ENCODE measurements at places on chromosomes 16 and 17.

DNA sequence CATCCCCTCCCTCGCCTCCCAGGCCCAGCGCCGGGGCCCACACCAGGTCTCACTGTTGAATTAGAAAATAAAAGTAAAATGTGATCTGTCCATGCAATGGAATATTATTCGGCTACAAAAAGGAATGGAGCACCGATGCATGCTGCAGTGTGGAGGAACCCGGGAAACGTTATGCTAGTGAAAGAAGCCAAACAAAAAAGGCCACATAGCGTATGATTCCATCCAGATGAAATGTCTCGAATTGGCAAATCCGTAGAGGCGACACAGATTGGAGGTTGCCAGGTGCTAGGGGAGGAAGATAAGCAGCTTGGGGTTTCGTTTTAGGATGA, 972 bp upstream of the ADCY9 start:
- no peak for DNase-seq

DNA sequence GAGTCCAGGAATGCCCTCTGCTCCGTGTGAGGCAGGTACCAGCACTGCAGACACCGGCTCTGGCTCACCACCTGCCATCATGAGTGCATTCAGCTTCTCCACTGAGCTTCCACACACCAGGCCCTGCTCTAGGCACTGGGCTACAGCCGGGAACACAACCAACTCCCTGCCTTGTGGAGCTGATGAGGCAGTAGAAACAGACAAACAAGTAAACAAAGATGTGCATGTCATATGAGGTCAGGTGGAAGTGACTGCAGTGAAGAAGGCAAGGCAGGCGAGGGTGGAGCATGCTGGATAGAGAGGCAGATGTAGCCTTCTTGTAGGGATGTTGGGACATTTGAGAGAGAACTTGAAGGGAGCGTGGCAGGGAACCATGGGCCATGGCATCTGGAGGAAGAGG, 5.0 kb downstream of the NLRC5 start:
- DNase-seq, result no peak

- DNase-seq, result peak; percentile 28
Observed at GRCh38 chr17:43701318-43701743, 39.6 kb upstream of the MEOX1 start.

DNA sequence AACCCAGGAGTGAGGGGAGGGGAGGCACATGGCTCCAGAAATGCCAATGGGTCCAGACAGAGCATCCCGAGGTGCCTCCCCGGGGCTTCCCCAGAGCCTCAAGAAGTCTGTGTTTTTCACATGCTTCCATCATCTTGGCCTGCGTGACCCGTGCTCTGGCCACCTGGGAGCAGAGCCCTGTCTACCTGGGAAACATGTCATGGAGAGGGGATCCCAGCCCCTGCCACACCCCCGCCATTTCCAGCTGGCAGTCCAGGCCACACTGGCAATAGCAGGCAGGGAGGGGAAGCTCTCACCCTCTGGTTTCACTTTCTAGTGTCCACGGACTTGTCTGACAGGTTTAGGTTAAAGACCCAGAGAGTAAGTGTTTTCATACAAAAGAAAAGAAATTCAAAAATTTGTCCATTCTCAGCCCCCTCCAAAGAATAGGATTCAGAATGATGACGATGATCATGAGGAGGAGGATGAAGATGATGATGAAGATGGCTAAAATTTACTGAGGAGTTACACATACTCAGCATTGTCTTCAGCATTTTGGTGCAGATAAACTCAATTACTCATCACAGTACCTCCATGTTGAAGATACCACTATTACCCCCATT, 9.0 kb downstream of the SMIM5 start:
- peak; percentile 60 for DNase-seq

- no peak for DNase-seq
Observed at GRCh38 chr17:31446195-31446967, 54.9 kb downstream of the RAB11FIP4 start.

GRCh38 chr16:67260426-67261063, 11.8 kb downstream of the SLC9A5 start:
- peak; percentile 61 for DNase-seq

DNA sequence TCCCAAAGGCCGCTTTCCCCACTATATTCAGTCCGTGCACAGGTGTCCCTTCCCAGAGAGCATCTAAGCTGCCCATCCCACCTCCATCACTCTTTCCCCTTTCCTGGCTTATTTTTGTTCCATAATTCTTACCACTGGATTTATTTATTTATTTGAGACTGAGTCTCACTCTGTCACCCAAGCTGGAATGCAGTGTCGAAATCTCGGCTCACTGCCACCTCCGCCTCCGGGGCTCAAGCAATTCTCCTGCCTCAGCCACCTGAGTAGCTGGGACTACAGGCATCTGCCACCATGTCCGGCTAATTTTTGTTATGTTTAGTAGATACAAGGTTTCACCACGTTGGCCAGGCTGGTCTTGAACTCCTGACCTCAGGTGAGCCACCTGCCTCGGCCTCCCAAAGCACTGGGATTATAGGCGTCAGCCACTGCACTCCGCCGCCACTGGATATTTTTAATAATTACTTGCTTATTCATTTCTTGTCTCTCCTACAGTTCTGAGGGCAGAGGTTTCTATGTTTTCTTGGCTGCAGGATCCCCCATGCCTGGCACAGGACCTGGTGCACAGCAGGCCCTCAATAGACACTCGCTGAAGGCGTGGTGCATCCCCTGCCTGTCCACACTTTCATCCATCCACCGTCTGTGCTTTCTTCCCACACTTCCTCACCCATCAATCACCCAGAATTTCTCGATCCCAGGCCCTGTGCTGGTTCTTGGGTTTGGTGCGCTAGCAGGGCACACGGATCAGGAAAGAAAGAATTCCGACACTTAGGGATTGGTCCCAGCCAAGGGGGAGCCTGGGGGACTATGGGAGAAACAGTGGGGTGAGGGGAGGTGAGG, 9.9 kb upstream of the ADGRG1 start:
- DNase-seq, result no peak

DNA sequence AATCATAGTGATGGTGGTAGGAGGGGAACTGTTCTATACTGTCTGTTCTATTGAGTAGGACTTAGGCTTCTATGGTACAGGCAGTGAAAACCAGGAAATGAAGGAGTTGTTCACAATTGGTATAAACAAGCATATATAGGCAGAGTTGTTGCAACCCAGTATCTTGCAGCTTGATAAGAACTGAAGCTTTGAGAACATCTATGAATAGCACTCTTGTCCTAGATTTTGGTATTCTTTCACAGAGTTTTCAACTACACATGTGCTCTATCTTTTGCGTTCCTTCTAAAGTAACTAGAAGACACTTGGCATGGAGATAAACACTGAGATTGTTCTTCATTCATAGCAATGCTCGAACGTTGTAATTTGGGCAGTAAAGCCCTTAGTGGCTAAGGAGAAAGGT, 91.8 kb downstream of the KCNJ2 start:
- no peak for DNase-seq

GRCh38 chr17:41738801-41739112, 4.3 kb upstream of the HAP1 start:
- DNase-seq, result no peak

GRCh38 chr16:3036726-3037315, at the start of gene BICDL2:
Gene BICDL2 (minus strand): TSS chr16:3036944. CDS start chr16:3035496, 1,448 bp downstream.
- DNase-seq, result peak; percentile 83

DNA sequence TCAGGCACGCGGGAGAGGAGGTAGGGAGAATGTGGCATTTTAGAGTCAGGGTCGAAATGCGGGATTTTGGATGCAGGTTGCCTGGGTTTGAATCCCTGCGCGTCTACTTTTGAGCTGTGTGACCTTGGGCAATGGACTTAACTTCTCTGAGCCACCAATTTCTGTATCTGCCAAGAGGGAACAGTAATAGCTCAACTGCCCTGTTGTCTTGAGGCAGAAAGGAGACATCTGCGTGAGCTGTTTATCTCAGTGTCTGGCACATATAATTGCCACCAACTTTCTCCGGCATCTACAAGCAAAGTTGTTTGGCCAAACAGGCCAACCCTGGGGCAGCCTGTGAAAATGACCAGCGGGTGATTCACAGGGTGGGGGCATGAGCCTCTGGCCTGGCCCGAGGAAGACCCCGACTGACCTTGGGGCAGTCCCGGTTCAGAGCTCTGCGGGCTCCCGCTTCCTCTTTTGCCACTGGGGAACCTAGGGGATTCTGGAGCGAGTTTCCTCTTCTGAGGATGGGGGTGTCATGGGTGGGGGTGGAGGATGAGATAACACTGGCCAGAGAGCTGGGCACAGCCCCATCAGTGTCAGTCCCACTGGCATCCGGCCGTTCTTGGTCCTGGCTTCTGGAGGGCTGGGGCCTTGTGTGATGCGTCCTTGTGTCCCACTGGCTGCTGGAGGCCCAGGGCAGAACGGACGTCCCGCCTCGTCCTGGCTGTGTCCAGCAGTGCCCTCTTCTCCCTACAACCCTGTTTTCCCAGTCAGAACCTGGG, 1.3 kb downstream of the SNN start:
- no peak for DNase-seq

DNA sequence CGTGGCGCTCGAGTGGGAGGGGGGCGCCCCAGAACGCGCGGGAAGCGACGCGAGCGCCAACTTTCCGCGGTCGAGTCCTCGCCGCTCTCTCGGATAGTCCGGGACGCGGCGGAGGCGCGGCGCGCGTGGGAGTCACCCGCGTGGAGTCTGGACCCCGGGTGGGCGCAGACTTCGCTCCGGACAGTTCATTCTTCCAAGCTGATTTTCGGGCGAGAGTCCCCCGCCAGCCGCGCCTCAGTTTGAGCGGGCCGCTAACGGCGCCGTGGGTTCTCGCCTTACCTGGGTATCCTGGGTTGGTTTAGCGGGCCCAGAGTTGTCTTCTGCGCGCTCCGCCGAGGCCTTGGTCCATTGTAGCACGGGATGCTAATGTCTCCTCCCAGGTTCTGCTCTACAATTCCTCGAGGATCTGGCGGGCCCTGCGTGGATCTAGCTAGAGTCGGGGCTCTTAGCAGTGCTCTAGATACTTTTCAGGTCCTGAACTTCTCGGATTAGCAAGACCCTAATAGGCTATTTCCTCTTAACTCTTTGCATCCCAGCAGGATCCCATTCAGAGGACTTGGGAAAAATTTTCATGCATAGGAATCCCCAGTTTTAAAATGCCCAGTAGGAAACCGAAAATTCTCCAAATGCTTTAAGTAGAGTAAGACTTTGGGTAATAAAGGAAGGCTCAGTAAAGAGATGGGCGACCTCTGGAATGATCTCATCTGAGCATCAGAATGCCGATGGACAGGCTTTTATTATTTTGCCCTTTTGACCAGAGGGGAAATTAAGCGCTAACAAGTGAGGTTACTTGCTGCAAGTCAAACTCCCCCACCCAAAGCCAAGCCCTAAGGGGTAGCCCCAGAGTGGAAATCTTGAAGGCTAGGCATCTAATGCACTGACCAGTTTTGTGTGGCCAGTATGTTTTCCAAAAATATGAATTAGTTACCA, 537 bp upstream of the GJC1 start:
- peak; percentile 52 for DNase-seq

DNA sequence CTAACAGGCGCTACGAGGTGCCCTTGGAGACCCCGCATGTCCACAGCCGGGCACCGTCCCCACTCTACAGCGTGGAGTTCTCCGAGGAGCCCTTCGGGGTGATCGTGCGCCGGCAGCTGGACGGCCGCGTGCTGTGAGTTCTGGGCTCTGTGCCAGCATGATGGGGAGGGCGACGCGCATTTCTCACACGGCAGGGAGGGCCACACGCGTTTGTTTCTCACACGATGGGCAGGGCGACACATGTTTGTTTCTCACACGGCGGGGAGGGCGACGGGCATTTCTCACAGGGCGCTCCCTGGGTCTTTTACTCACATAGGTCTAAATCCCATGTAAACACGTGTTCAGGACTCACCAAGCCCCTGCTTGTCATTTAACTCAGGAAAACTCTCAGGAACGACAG, 4.4 kb downstream of the GAA start:
- peak; percentile 77 for DNase-seq

- peak; percentile 1 for DNase-seq
Observed at GRCh38 chr17:57356153-57356718, 99.9 kb downstream of the MSI2 start.

GRCh38 chr16:17414421-17414820, 56.3 kb downstream of the XYLT1 start:
- no peak for DNase-seq

GRCh38 chr16:69711115-69711740, 15.1 kb downstream of the NQO1 start:
- DNase-seq, result peak; percentile 66

DNA sequence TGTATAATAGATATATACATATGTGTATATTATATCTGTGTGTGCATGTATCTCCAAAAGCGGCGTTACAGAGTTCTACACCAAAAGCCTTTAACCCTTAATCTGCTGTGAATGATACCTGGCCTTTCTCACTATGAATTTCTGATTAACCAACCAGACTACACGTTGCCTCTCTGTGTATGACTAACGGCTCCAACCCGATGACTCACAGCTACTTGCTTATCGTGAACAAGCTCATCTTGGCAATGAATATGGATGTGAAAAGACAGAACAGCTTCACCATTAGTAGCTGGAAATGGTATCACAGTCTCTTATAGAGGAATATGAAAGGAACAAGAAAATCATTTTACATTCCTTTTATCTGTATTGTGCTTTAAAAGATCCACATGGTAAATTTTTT, 23.8 kb upstream of the ARHGAP44 start:
- peak; percentile 37 for DNase-seq

- no peak for DNase-seq
Observed at GRCh38 chr17:5715478-5715877, 131.2 kb upstream of the NLRP1 start.

Data from stomach (tissue), 19 donors.